ENCODE measurements at places on chromosomes 1 and 21.
A peak's percentile ranks its signal among the peaks of the same experiment; 100 is the strongest.

GRCh38 chr1:51850420-51851223 lies 27.9 kb downstream of the NRDC start:
- no peak for DNase-seq

- DNase-seq, result peak; percentile 61
These were observed 3.0 kb upstream of the TUFT1 start for GRCh38 chr1:151537112-151537511.

GRCh38 chr1:66331658-66332547 lies 202.1 kb upstream of the SGIP1 start:
- peak; percentile 63 for DNase-seq

DNA sequence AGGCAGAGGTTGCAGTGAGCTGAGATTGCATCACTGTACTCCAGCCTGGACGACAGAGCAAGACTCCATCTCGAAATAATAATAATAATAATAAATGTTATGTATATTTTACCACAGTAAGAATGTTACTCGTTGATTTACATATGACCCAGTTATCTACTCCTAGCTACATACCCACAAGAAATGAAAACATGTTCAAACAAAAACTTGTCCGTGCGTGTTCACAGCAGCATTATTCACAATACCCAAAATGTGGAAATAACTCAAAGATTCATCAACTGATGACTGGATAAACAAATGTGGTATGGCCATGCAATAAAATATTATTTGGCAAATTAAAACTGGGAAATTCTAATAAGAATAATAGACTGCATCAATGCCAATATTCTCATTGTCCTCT lies 31.7 kb upstream of the ENSA start:
- no peak for DNase-seq

DNA sequence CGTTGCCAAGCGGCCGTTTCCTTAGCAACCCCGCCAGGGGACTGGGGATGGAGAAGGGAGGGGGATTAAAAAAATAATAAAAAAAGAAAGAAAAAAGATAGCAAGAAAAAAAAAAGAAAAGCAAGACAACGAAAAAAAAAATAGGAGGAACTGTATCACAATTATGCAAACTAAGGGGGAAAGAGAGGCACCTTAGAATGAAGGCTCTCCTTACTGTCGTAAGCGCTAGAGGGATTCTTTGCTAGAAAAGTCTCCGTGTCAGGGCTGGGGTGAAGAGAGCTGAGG lies 625 bp upstream of the NEGR1 start:
- no peak for DNase-seq

GRCh38 chr1:180515857-180516388 lies 13.5 kb upstream of the ACBD6 start:
- peak; percentile 62 for DNase-seq

GRCh38 chr21:42652527-42653230 lies 742 bp upstream of the PDE9A start:
- no peak for DNase-seq

DNA sequence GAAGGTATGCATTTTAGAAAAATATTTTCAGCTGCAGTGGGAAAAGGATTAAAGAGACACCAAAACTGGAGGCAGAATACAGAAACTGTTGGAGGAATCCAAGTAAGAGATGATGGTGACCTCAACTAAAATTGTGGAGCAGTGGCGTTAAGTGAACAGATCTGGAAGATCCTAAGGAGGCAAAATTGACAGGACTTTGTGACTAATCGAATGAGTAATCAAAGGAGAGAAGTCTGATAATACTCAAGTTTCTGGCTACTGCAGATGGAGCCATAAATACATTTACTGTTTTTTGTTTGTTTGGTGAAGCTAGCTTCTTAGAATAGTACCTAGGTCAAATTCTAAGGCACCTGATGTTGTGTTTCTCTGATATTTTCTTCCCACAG lies 3.1 kb downstream of the CTBS start:
- DNase-seq, result no peak

DNA sequence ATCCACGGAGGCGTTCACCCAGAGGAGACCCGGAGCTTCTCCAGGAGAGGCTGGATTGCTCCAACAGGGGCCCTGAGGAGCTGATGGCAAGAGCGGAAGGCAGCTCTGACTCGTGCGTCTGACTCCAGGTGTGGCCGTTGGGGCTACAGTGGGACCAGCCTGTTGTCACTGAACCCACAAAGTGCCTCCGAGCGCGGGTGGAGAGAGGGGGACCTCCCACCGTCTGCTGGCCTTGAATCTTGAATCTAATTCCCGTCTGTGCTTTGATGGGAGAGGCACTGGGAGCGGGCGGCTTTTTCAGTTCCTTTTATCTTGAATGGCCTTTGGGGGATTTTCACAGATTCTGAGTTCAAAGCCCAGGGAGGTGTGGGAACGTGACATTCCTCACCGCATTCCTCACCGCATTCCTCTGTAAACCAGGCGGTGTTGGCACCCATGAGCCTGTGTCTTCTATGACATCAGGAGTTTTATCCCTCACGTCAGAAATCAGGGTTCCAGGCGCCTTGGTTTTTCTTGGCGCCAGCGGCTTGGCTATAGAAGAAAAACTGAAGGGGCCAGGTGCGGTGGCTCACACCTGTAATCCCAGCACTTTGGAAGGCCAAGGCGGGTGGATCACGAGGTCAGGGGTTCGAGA lies 39.2 kb upstream of the COL18A1 start:
- no peak for DNase-seq

DNA sequence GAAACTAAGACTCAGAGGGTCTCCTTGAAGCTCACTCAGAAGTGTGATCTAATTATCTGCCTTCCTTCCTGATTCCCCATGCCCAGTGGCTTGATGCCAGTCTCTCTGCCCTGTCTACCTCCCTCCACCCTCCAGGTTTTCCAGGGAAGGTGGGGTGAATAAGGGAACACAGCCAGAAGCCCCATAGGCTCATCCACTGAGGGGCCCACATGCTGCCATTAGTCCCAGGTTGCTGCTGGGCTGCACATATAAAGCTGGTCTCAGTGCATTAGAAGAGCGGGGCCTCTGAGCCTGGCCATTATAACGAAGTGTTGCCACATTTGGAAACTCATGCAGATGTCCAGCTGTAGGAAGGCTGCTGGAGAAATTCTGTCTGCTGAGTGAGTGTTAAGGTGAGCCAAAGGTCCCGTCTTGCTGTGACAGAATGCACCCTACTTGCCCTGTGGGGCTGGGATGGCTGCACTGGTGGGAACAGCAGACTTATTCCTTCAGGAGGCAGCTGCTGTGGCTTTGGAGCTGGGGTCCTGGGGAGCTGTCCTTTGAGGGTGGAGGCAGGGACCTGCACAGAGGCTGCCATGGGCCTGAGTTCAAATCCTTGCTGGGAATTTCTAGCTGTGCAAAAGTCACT lies 2.9 kb downstream of the ADORA1 start:
- DNase-seq, result no peak

GRCh38 chr1:115158181-115158580 lies 68.9 kb upstream of the TSPAN2 start:
- DNase-seq, result peak; percentile 26

GRCh38 chr1:201020721-201021629 lies 2.5 kb downstream of the KIF21B start:
- no peak for DNase-seq

DNA sequence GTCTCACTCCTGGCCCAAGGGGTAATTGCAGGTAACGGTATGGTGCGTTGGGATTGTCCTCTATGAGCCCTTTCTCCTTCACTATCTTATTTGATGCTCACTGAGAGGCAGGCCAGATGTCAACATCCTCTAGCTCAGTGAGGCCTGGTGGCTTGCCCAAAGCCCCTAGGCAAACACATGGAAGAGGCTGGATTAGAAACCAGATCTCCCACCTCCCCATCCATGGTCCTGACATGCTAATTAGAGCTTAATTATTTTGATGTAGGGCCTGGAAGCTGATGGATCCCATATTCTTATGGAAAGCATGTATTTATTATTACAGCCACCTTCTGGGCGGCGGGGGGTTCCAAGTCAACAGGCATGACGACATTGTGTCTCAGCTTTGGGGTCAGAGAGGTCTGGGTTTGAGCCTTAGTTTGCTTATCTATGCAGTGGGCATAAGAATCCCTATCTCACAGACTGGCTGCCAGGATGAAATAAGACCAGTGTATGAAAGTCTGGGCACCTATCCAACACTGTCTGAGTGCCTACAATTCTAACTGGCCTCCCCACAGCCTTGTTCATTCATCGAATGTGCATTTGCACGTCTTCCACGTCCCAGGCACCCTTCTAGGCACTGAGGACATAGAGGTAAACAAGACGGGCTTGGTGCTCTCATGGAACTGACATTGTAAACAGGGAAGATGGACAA lies 6.2 kb downstream of the SMPDL3B start:
- DNase-seq, result no peak

DNA sequence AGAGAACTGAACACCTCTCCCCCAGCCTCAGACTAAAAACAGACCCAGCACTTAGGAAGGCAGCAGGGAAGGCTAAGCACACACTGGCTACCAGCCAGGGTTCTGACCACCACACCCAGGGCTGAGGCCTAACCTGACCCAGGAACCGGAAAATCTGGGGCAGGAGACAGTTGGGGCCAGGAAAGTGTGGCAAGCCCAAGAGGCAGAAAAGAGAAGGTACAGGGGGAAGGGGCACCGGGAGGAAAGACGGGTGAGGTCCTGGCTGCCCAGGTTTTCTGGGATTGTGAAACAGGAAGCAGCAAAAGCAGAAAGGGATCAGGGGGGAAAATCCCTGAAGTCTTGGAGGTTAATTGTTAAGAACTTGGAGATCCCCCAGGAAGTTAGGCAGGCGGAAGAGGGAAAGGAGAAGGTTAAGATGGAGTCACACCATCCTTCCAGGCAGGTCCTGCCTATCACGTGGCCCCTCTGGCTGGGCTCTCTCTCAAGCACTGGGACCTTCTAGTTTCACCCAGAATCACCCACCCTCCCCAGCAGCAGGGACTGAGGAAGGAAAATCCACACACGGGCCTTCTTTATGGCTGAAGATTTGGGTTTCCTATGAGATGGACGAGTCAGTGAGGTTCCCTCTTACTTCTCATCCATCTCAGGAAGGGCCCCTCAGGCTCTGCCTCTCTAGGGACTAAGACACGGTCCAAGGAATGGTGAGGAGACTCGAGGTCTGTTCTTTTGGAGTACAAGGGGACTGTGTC lies 2.6 kb downstream of the HDGF start:
- no peak for DNase-seq

DNA sequence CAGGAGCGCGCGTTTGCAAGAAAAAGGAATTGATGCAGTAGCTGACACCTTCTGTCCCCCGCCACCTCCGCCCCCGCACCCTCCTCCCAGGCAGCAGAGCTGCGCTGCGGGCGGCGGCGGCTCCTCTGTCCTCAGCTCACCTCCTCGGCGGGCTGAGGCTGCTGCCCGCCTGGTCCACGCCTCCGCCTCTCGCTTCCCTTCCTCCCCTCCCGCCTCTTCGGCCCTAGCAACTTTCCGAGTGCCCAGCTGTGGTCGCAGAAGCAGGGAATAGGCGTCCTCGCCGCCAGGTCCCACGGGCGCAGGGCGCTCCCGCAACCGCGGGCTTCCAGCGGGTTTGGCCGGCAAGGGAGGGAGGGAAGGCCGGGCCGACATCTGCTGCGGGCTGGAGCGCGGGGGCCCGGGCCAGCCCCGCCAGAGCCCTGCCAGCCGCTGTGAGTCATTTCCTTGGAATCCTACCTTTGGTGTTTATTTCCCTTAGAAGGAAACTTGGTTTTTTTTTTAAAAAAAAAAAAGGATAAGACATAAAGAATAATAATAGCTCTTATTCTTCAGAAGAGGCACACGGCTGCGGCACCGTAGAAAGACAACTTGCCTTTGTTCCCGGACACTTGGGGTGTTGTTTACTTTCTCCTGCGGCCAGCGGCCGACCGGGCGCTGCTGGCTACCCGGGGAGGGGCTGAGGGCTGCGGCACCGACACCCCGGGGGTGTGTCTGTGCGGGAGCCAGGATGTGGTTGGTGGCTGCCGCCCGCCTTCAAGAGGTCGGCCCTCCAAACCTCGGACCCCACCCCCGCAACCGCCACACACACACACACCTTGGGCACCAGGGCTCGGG lies 1.1 kb downstream of the SERTAD4 start:
- peak; percentile 56 for DNase-seq

GRCh38 chr1:204725821-204726448 lies 40.4 kb upstream of the LRRN2 start:
- DNase-seq, result no peak

GRCh38 chr1:109441069-109441468 lies 14.8 kb upstream of the PSMA5 start:
- DNase-seq, result no peak

DNA sequence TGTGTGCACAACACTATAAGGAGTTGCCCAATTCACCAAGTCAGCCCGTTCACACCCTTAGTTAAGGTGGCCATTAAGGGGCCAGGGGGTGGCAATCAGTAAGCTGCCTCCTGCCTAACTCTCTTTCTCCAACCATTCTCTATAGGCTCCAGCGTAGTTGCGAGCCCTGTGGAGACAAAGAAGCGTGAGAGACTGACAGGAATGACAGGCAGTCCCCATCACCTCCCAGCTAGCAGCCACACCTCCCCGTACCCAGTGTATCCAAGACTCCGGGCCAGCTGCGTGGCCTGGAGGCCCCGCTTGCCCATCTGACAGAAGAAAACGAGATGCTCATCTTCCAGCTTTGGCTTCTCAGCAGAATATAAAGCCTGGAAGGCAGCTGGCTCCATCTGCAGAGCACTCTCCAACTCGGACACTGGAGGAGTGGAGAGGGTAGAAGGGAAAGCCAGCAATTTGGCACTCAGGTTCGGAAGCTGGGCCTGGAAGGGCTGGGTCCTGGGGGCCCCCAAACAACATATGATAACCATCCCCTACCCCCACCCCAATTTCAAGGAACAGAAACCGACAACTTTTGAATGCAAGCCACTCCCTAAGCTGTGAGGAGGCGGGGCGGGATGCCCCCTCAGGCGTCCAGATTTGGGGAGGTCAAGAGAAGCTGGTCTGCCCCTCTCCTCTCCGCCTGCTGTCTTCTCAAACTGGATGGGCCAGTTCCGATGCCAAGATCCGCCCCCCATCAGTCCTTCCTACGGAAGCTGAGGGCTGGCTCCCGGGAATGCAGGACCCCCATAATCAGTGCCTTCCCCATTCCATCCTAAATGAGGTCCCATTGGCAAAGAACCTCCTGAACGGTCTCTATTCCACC lies 872 bp downstream of the TSTD1 start:
- DNase-seq, result no peak

- no peak for DNase-seq
These were observed 142.3 kb downstream of the PBX1 start for GRCh38 chr1:164701189-164701761.

- no peak for DNase-seq
These were observed 361.9 kb downstream of the TTLL7 start for GRCh38 chr1:83637009-83637408.

Data from T1000 (cell line).